ENCODE measurements at places on chromosomes 5 and 9. TPM values are rescaled to one million over a fixed set of nuclear protein-coding genes. Genes with fewer than 3 reads are reported as not detected.

EFNA5 gene
- total RNA-seq = 0.22 TPM

TXNDC8 gene
- total RNA-seq = not detected

GRCh38 chr9:122033775-122034373, 59.2 kb downstream of the TTLL11 start:
- H3K36me3 ChIP-seq = no peaks in the 10 kb centered on the region
- H3K4me1 ChIP-seq = no peaks in the 10 kb centered on the region
- no peak overlapping the region for H3K4me3 ChIP-seq
- no peaks in the 10 kb centered on the region for H3K27me3 ChIP-seq

DNA sequence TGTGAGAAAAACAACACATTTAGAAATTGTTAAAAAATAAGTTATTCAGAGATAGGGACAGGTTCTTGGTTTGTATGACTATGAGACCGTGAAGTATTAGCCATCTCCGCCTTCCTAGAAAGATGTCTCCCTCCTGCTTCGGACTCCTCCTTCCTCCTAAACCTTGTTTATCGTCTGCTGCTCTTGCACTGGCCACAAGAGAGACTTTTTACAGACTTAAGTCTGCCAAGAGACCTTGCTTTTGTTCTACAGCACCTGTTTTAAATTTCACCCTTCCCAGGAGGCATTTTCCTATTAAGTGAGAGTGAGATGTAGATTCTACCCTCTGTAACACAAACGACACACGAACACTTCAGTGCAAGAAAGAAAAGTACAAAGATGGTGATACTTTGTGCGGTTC, 274.6 kb downstream of the ARHGEF28 start:
- H3K4me1 ChIP-seq = peaks cover 15% of the 10 kb centered on the region
- no peak overlapping the region for H3K27ac ChIP-seq
- H3K4me3 ChIP-seq = no peak overlapping the region
- H3K36me3 ChIP-seq = no peaks in the 10 kb centered on the region

- H3K27ac ChIP-seq = no peak overlapping the region
- H3K4me1 ChIP-seq = no peaks in the 10 kb centered on the region
- no peak for DNase-seq
- no peak overlapping the region for H3K4me3 ChIP-seq
- H3K36me3 ChIP-seq = peaks cover 83% of the 10 kb centered on the region
Observed at GRCh38 chr9:33307067-33307466, 16.8 kb downstream of the NFX1 start.

- no peak overlapping the region for H3K27ac ChIP-seq
- no peaks in the 10 kb centered on the region for H3K36me3 ChIP-seq
- no peak for DNase-seq
- H3K4me1 ChIP-seq = no peaks in the 10 kb centered on the region
Observed at GRCh38 chr9:112817860-112818203, 67.3 kb downstream of the SNX30 start.

DNA sequence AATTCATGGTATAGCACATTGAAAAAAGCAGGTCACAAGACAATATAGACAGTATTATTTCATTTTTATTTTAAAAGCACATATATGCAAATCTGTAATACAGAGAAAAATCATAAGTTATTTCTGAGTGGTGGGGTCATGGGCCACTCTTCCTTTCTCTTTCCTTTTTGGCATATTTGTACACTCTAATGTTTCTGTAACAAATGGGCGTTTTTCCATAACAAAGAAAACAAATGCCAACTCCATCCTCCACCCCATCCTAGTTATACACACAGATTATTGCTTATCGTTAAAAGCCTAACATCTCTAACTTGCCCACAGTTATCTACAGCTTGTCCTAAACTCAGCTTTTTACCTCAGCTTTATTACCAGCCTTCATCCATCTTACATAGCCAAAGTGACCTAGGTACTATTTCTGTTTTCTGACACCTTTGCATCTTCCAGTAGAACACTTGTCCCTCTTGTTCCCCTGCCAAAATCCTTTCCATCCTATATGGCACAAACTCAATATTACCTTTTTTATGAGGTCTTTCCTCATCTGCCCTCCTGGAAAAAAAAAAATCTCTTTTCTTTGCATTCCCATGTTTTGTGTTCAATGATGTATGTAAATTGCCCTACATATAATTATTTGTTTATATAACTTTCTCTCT, 4.1 kb downstream of the KIAA0825 start:
- no peak overlapping the region for H3K4me3 ChIP-seq
- H3K27me3 ChIP-seq = no peaks in the 10 kb centered on the region
- no peak for DNase-seq
- peaks cover 5% of the 10 kb centered on the region for H3K4me1 ChIP-seq

DNA sequence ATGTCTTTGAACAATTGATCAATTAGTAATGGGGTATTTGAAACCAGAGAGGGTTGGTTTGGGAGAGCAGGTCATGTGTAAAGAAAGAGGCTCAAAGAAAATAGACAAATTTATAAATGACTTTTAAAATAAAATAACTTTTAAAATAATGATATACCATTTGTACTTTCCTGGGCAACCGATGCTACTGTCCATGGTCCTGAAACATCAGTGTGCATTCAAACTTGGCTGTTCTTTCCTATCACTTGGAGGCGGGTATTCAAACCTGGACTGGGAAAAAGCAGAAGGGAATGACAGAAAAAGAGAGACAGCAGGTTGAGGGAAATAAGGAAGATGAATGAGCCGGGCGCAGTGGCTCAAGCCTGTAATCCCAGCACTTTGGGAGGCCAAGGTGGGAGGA, 1446.4 kb upstream of the WWC1 start:
- no peaks in the 10 kb centered on the region for H3K36me3 ChIP-seq
- no peak for DNase-seq
- no peak overlapping the region for H3K4me3 ChIP-seq
- H3K4me1 ChIP-seq = no peaks in the 10 kb centered on the region
- H3K27me3 ChIP-seq = no peaks in the 10 kb centered on the region

DNA sequence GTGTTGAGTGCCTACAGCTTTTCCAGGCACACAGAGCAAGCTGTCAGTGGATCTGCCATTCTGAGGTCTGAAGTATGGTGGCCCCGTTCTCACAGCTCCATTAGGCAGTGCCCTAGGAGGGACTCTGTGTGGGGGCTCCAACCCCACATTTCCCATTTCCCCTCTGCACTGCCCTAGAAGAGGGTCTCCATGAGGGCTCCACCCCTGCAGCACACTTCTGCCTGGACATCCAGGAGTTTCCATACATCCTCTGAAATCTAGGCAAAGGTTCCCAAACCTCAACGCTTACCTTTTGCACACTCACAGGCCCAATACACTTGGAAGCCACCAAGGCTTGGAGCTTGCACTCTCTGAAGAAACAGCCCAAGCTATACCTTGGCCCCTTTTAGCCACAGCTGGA, 131.3 kb downstream of the DEPDC1B start:
- no peak overlapping the region for H3K27ac ChIP-seq
- no peak overlapping the region for H3K4me3 ChIP-seq
- H3K36me3 ChIP-seq = no peaks in the 10 kb centered on the region

PCDHAC1 gene
- 1.0 TPM for total RNA-seq

DNA sequence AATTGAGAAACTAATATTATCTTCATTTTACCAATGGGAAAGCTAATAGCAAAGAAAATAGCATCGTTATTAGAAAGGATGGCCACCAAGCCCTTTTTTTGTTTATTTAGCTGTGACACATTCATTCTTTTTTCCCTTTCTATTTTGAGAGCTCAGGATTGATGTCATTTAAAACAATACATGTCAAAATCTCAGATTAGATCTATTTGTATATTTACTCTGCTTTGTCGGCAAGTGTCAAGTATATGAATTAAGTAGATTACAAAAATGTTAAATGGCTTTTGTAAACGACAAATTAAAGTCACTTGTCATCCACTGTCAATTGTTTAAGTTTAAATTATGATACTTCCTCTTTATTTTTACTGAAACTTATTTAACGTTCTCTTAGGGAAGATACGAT, 118.9 kb downstream of the PAM start:
- H3K4me1 ChIP-seq = no peaks in the 10 kb centered on the region
- no peaks in the 10 kb centered on the region for H3K27me3 ChIP-seq
- DNase-seq = no peak
- H3K36me3 ChIP-seq = peaks cover 6% of the 10 kb centered on the region
- H3K27ac ChIP-seq = no peak overlapping the region
- H3K4me3 ChIP-seq = no peak overlapping the region

GRCh38 chr9:133572821-133573361, 36.3 kb downstream of the FAM163B start:
- no peaks in the 10 kb centered on the region for H3K27me3 ChIP-seq
- H3K27ac ChIP-seq = no peak overlapping the region
- H3K36me3 ChIP-seq = no peaks in the 10 kb centered on the region
- H3K4me1 ChIP-seq = no peaks in the 10 kb centered on the region

GRCh38 chr5:128111818-128112448, 28.4 kb downstream of the SLC12A2 start:
- peaks cover 4% of the 10 kb centered on the region for H3K36me3 ChIP-seq
- H3K4me1 ChIP-seq = peaks cover 6% of the 10 kb centered on the region
- no peak overlapping the region for H3K27ac ChIP-seq
- H3K4me3 ChIP-seq = no peak overlapping the region
- no peak for DNase-seq

GRCh38 chr5:102713682-102714231, 41.3 kb upstream of the PAM start:
- no peaks in the 10 kb centered on the region for H3K27me3 ChIP-seq
- no peak overlapping the region for H3K4me3 ChIP-seq
- H3K27ac ChIP-seq = no peak overlapping the region
- H3K4me1 ChIP-seq = peaks cover 16% of the 10 kb centered on the region
- DNase-seq = no peak

DNA sequence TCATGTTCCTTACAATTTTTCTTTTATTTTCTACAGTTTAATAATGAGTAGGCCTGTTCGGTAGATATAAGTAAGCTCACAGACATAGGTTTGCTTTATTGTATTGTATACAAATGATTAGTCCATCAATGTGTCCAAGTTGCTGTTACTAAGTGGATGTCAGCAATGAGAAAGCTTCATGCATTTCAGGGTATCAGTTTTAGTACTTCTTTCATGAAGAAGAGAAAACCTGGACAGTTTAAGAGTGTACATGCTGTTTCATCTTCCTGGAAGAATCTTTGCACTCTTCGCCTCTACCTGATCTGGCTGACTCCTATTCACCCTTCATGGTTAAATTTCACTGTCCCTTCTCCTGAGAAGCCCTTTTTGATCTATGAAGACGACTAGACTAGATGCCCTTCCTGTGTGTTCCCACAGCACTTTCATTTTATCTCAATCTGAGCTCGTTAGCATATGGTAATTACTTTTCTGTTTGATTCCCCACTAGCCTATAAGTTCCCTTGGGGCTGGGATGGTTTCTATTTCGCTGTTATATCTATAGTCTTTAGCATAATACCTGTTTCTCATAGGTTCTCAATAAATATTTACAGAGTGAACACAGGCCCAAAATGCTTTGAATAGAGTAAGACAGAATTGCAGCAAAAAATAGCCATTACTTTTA, 70.7 kb downstream of the CETN3 start:
- H3K4me1 ChIP-seq = no peaks in the 10 kb centered on the region
- H3K27me3 ChIP-seq = no peaks in the 10 kb centered on the region
- no peaks in the 10 kb centered on the region for H3K36me3 ChIP-seq
- H3K4me3 ChIP-seq = no peak overlapping the region

SOHLH1 gene
- not detected for total RNA-seq

- H3K27ac ChIP-seq = no peak overlapping the region
- DNase-seq = no peak
- H3K4me1 ChIP-seq = peaks cover 22% of the 10 kb centered on the region
- H3K36me3 ChIP-seq = no peaks in the 10 kb centered on the region
Observed at GRCh38 chr5:133041157-133041784, 10.5 kb upstream of the HSPA4 start.

- H3K36me3 ChIP-seq = no peaks in the 10 kb centered on the region
- DNase-seq = no peak
- no peak overlapping the region for H3K4me3 ChIP-seq
- no peak overlapping the region for H3K27ac ChIP-seq
- H3K4me1 ChIP-seq = no peaks in the 10 kb centered on the region
- H3K27me3 ChIP-seq = no peaks in the 10 kb centered on the region
Observed at GRCh38 chr5:164376843-164377242, 871.4 kb downstream of the MAT2B start.

Measured in HCT116 (cell line).